NCI-H226 (cell line): ENCODE measurements at places on chromosomes 13 and 19.

DNA sequence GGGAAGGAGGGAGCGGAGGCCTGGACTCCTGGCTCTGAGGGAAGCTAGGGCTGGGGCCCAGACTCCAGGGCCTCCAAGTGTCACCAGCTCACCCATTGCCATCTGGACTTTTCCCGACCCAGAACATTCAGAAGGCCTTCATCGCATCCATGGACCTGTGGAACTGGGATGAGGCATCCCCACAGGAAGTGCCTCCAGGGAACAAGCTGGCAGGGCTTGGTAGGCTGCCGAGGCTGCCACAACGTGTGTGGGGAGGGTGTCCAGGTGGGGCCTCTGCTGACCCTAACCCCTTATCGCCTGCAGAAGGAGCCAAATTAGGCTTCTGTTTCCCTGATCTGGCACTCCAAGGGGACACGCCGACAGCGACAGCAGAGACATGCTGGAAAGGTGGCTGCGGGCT, 767 bp downstream of the ETV2 start:
- no peak for DNase-seq

DNA sequence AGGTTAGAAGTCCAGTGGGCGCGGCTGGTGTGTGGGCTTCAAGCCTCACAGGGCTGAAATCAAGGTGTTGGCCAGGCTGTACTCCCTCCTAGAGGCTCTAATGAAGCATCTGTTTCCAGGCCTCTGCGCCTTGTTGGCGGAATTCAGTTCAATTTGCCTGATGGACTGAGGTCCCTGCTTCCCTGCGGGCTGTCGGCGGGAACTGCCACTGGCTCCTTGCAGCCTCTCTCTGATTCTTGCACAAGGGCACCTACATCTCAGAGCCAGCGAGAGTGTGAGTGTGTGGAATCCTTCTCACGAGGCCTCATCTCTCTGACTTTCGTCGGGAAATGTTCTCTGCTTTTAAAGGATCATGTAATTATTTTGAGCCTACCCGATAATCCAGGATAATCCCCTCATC, 128.6 kb downstream of the DLEU7 start:
- DNase-seq, result no peak

GRCh38 chr13:100809129-100809390, 134.5 kb upstream of the TMTC4 start:
- no peak for DNase-seq

- DNase-seq, result no peak
Observed at GRCh38 chr13:46593398-46593797, 40.4 kb downstream of the LRCH1 start.

DNA sequence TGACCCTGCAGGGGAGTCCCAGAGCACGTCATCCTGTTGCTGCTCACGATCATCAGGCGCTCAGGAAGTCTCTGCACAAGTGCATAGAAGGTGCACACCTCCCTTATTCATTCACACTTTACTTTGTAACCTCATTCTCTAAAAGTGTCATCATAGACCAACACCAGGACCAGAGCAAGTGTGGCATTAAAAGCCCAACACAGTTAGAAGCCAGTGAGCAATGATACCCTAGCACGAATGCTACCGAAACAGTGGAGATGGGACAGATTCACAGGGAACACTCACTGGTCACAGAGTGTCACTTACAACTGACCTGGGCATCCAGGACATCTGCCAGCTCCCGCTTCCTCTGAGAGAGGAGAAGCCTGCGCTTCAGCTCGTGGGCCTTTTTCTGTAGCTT, 17.0 kb downstream of the HAUS8 start:
- DNase-seq, result no peak
